ENCODE measurements at places on chromosomes 1 and 21. TPM values are rescaled to one million over a fixed set of nuclear protein-coding genes. Genes with fewer than 3 reads are reported as not detected.

Gene PADI4
- total RNA-seq: 0.54 TPM

Gene TBX19
- total RNA-seq: 0.16 TPM

Gene ARL8A
- total RNA-seq: 68.1 TPM

Gene ARHGEF16
- total RNA-seq: 0.47 TPM

Gene NES
- 72.6 TPM for total RNA-seq

Gene RALGPS2
- total RNA-seq: 3.2 TPM

Gene CYP4A11
- not detected for total RNA-seq

Gene GNB1
- total RNA-seq: 90.3 TPM

Gene VTCN1
- total RNA-seq: not detected

Gene CNTN2
- total RNA-seq: not detected

- DNase-seq: no peak
Measured at GRCh38 chr1:226874579-226875425, 4.4 kb downstream of the PSEN2 start.

- DNase-seq: peak; percentile 45
Measured at GRCh38 chr1:201468501-201468843, 516 bp downstream of the PHLDA3 start.

GRCh38 chr1:162191396-162192305, 122.2 kb downstream of the NOS1AP start:
- DNase-seq: no peak

- DNase-seq: no peak
Measured at GRCh38 chr1:173210716-173211231, 3.6 kb upstream of the TNFSF4 start.

DNA sequence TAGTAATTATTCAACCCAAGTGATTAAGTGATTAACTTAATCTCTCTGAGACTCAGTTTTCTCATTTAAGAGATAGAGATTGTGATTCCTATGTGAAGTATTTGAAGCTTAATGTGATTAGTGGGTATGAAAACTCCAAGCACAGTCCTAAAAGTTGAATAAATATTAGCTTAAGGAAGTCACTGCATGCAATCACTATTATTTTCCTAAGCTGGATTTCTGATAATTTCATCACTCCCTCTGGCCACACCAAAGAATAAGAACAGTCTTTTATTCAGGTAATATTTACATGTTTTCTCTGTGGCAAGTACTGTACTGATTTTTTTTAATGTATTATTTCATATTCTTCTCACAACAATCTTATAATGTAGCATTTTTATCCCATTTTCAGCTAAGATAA, 31.1 kb downstream of the CD55 start:
- DNase-seq: no peak

GRCh38 chr1:45335855-45336324, 4.1 kb upstream of the TOE1 start:
- DNase-seq: no peak

DNA sequence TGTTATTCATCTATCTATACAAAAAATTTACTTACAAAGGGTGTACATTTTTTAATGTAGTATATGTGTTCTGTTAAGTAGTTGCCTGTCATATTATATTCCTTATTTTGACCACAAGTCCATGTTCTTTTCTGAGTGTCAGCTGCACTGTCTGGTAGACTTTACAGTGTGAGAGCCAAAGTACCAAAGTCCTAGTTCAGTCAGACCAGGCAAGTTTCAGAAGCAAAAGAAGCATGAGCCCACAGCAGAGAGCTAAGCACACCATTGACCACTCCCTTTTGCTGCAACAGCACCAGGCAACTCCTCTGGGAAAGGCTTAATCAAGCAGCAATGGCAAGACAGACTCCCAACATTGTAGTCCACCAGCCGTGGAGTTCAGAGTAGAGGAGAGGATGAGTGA, 631.9 kb upstream of the PKN2 start:
- DNase-seq: no peak

DNA sequence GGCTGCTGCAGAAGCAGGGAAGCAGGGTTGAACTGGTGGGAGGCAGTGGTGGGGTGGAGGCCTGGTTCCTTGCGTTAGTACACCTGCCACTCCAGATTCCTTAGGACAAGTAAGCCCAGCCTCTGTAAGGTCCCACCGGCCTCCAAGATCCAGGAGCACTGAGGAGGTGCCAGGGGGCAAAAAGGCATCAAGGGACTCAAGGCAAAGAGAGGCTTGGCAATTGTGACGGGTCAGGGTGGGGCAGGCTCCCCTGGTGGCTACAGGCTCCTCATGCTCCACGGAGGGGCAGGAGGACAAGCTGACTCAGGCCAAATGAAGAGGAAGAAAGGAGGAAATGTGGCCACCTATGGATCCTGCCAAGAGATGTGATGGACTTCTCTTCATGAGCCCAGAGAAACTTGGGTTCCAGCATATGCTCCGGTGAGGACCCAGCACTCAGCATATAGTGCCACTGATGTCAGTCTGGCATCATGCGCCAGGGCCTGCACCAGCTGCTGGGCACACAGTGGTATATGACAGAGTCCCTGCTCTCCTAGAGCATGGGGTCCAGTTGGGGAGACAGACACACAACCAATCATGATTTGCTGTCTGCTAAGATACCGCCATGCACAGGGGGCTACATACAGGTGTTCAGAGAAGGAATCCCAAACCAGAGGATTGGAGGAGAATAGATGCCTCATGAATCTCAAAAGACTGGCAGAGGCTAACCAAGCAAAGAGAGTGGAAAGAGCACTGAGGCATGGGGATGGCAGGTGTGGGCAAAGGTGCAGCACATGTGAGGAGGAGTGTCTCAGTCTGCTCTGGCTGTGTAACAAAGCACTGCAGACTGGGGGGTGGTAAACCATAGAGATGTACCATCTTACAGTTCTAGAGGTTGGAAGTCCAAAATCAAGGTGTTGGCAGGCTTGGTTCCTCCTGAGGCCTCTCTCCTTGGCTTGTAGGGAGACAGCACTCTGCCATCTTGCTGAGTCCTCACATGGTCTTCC, 249.7 kb downstream of the RHOU start:
- no peak for DNase-seq

- no peak for DNase-seq
Measured at GRCh38 chr1:54200519-54200997, 591 bp downstream of the MRPL37 start.

GRCh38 chr1:241990040-241990439, 8.9 kb downstream of the MAP1LC3C start:
- peak; percentile 89 for DNase-seq

DNA sequence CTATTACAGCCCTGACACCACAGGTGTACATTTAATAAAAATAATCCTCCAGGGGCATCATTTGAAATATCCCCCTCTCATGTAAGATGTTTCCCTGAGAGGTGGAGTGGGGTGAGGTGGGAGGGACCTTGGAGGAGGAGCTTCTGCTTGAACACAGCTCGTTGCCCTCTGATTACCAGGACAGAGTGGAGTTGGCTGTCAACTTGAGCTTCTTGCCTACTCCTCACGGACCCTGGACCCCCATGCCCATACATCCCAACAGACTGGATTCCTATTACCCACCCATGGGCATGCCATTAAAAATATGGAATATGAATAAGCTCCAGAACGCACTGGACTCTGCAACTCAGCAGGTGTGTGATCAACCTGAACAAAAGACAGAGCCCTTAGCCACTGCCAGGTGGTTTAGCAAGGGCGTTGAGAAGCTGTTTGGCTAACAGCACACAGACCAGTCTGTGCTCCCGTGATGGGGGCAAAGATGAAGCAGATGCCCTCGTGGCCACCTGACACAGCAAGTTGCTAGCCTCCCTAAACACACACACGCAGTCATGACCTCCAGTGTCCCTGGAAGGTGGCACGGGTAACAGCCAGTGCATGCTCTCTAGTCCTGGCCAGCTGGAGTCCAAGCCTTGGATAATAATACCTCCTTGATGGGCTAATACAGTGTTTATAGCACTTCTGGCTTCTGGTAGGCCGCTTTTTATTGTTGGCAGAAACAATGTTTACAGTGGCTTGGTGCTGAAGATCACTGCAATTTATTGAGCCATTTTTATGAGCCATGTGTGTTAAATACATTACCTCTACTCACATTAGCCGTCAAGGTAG, 155.0 kb downstream of the TOMM20 start:
- no peak for DNase-seq

DNA sequence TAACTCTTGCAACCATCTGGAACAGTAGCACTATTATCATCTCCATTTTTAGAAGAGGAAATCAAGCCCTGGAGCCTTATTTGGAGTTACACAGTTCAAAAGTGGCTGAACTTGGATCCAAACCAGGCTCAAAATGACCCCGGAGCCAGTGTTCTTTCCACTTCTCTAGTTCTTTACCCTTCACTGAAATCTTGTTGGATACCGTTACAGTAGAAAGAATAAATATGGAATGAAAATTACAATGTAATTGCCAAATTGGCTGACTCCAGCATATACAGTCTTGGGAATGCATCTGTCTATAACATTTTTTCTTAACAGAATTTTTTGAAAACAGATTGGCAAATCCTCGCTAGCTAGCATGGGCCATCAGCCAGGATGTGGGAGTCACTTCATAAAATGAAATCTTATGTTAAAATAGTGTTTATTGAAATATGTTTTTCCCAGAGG, 261.4 kb downstream of the CTH start:
- DNase-seq: no peak

- DNase-seq: no peak
Measured at GRCh38 chr1:174702011-174702410, 254.2 kb downstream of the GPR52 start.

DNA sequence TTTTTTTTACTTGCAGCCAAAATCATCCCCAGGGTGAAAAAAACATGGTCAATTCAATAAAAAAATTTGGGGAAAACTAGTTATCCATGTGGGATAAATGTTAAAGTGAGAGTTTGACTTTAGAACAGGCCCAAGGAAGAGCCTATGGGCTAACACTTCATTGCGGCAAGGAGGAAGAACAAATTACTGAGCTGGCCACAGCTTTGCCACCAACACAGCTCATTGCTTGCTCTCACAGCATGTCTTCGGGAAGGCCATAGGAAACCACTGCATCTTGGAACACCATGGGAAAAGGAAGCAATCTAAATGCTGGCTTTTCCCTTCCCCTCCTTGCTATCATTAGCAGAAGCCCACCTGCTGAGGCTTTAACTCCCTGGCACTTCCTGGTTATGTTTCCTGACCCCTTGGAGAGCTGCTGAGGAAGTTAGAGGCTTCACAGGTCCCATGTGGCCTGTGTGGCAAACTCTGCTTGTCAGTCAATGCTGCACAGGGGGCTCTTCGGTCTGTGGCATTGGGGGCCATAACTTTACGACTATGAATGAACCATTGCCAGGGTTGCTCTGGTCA, 86.0 kb downstream of the SLC25A24 start:
- no peak for DNase-seq

- peak; percentile 31 for DNase-seq
Measured at GRCh38 chr1:3003941-3004270, 17.4 kb upstream of the ACTRT2 start.

DNA sequence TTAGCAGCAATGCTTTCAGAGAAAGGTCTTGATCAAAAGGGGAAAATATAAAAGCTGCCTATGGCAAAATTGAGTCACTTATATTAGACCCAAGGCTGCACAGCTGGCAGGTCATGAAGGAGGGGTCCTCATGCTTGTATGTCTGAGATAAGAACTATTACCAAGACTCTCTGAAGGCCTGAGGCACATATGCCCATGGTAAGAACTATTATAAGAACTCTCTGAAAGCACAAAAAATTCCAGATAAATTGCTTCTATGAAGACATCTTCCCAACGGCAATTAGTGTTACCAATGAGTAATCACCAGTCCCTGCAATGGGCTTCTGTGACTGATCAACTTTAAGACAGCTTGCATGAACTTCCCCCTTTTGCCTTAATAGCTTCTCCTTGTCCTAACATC, 42.8 kb upstream of the LRIF1 start:
- no peak for DNase-seq

DNA sequence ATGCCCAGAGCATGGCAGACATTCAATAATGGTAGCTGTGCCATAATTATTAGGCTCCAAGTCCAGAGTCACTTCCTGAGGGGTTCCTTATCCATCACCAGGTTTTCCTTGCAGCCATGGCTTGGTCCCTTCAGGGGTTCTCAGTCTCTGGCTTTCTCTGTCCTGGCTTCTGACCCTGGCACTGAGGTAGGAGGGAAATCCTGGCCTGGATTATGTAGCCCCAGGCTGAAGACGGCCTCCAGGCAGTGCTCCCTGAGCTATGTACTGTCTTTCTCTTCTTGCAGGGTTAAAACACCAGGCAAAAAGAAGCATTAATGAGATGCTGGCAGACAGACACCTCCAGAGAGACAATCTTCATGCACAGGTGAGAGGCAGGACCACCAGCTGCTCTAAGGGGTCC, 9.5 kb upstream of the PADI3 start:
- DNase-seq: peak; percentile 33

DNA sequence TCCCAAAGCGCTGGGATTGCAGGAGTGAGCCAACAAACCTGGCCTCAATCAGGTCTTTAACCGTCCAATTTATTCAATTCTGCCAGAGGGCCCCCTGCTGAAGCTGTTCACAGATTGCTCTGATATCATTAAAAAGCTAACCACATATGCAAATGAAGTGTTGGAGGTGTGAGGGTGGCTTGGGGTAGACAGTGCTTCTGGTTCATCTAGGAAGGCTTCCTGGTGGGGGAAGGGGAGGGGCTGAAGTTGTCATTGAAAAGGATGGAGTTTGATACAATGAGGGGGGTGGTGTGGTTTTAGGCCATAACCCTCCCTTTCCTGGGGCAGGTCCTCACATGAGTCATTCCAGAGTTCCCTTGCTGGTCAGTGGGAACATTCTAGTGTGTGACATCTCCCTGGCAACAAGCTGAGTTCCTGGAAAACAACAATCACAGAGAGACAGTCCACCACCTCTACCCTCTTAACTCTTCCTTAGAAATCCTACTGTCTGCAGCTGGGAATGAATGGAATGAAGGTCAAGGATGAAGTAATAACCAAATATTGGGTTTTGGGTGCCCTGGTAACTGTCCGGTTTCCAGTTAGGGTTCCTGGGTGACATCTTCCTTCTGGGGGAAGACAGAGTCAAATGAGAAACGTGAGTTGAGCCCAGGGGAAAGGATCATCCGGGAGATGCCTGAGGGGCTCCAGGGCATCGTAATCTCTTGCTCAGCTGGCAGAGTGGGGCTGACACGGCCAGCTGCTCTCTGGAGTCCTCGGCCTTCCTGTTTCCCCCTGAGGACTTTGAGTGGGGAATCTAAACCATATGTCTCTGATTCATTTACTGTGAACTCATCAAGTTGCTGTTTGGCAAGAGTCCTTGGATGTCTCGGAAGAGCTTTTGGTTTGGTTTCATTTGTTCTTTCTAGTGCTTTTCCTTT, 32.2 kb downstream of the BATF3 start:
- peak; percentile 46 for DNase-seq

GRCh38 chr1:160362168-160362957, 4.5 kb upstream of the NHLH1 start:
- DNase-seq: no peak

GRCh38 chr1:93178418-93178817, 1.8 kb downstream of the TMED5 start:
- DNase-seq: no peak

- no peak for DNase-seq
Measured at GRCh38 chr1:212481438-212481767, 48.7 kb downstream of the NENF start.

DNA sequence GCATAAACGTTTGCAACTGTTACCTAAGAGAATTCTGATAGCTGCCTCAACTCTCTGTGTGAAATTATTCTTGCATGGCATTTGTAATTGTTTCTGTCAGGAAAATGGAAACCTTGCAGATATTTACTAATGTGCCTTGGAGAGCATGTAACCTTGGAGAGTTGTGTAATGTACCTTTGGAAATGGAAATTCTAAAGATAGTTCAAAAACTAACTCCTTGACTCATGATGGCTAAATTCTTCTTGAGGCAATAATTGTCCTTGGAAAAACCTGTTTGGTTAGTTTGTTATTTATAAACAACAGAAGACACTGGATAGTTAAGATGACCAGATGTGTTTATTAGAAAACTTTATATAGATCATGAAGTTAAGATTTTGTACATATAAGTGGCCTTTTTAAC, 1033.8 kb downstream of the PLA2G4A start:
- no peak for DNase-seq

GRCh38 chr1:39727932-39728317, 10.8 kb upstream of the PPIE start:
- no peak for DNase-seq
